ENCODE measurements at places on chromosomes 6 and 20.
A peak's percentile ranks its signal among the peaks of the same experiment; 100 is the strongest.

DNA sequence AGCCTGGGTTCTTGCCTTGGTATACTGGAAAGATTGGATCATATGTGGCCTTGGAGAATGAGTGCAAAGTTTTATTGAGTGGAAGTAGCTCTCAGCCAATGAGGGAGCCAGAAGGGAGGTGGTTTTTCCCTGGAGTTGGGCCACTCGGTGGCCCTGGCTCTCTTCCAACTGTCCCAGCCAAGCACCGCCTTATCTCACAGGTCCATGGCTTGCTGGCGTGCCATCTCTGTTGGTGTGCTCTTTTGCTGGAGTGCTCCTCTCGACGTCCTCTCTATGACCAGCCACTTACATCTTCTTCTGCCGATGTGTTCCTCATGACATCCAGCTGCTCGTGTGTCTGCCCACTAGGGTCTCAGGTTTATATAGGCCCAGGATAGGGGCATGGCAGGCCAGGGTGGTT is 505.9 kb upstream of the SYNCRIP start:
- DNase-seq: no peak

- no peak for DNase-seq
Measured at GRCh38 chr20:42046371-42047085, 428.4 kb upstream of the CHD6 start.

DNA sequence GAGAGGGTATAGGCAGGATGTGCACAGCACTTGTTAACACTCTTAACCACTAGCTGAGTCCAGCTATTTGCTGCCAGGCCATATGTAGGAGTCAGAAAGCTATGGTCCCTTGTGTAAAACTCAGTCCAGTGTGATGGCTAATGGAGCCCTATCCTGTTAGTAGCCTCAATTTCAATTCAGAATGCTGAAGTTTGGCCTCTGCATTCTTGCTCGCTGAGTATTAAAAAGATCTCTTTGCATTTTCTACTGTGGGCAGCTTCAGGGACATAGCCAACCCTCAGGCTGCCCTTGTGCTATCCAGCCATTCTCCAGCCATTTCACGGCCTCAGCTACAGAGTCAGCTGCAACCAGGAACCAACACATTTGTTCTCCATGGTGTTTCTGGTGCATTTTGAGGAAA is 92.5 kb downstream of the SPTLC3 start:
- no peak for DNase-seq

DNA sequence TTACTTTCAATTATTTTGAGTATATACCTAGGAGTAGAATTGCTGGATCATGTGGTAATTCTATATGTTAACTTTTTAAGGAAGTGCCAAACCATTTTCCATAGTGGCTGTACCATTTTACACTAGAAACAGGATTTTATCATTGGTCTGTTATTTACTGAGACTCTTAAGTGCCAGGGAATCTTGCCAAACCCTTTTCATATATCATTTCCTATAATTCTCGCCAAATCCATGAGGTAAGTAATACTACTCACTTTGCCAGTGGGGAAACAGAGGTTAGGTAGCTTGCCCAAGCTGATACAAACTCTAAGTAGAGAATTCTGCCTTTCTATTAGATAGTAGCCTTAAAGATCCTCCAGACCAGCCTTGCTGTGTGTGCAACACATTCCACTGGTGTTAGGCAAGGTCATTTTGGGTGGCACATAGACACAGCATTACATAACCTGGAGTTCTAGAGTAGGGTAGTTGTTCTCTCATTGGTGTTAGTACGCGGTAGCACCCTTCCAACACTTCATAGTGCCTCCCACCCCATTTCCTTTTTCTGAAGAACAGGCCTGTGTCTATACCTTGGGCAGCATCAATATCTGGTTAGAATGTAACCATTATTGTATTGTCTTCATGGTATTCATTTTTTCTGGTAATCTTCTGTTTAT is 65.5 kb downstream of the ARID1B start:
- DNase-seq: no peak

DNA sequence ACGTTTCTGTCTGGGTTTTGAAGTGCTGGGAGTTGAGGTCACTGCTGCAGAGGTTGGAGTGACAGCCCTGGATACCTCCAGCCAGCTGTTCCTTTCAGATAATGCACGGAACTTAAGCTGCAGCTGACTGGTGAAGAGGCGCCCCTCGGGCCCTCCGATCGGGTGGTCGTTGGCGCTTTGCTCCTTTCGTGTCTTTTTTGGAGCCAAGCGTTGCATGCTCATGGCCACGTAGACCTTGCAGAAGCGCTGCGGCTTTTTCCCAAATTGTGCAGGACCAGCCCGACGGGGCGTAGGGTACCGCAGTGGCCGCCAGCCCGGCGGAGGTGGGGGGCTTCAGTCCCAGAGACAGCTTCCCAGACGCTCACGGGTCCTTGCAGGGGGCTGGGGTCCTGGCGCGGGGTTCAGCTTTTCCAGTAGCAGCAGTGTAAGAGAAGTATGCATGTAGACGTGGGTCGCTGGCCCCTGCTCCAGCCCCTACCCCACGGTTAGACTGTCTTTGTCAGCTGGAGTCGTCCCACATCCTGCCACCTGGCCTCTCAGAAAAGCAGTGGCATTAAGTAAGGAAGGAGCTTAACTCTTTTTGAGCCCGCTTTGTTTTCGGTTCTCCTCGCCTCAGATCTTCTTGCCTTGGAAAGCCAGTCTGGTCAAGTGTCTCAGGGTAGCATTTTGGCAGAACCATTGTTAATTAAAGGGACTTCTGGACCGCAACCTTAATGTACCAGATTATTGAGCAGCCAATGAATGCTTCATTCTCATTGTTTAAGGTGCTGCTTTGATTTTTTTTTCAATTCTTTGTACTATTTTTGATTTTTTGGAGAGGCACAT is 838 bp downstream of the TNFAIP3 start:
- DNase-seq: peak; percentile 55

DNA sequence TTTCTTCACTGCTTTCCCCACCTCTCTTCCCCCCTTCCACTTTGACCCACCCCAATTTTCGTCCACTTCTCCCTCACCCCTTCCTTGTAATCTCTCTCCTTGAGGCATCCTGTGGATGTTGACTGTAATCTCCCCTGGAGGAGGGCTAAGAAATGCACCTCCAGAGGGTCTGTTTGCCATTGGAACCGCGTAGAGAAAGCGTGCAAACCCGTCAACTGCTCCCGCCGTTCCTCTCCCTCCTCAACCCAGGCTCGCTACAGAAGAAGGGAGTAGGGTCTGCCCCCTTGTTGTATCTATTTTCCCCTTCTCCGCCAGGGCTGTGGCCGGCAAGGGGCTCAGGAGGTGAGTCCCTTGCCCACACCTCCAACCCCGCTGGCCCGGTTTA is 502 bp upstream of the HTR1E start:
- no peak for DNase-seq
